ENCODE measurements at places on chromosomes 2 and 18. TPM values are rescaled to one million over a fixed set of nuclear protein-coding genes. Genes with fewer than 3 reads are reported as not detected.

DOK6 gene
- 20.2 TPM for polyA plus RNA-seq

UGT1A4 gene
- not detected for polyA plus RNA-seq

DNA sequence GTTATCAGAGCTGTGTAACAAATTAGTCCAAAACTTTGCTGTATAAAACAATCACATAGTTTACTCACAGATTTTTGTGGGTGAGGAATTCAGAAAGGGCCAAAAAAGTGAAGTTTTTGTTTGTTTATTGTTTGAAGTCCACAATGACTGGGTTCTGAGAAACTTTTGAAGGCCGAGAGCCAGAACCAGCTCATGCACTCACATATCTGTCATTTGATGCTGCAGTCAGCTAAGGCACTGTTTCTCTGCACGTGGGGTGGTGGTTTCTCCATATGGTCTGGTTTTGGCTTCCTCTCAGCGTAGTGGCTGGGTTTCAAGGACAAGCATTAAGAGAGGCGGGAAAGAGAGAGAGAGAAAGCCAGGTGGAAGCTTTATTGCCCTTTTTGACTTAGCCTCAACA is 131.8 kb downstream of the TWIST2 start:
- DNase-seq = no peak

DNA sequence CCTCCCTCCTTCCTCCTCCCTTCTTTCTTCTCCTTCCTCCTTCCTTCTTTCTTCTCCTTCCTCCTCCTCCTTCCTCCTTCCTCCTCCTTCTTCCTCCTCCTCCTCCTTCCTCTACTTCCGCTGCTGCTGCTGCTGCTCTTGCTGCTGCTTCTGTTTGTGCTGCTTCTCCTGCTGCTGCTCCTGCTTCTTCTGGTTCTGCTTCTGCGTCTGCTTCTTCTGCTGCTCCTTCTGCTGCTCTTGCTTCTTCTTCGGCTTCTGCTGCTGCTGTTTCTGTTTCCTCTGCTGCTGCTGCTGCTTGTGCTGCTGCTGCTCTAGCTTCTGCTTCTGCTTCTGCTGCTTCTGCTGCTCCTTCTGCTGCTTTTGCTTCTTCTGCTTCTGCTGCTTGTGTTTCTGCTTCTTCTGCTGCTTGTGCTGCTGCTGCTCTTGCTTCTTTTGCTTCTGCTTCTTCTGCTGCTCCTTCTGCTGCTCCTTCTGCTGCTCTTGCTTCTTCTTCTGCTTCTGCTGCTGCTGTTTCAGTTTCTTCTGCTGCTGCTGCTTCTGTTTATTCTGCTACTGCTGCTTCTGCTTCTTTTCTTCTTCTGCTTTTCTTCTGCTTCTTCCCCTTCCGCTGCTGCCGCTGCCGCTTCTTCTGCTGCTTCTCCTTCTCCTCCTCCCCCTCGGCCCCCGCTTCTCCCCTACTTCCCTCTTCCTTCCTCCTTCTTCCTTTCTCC is 8.6 kb downstream of the SNRNP27 start:
- no peak for DNase-seq

- DNase-seq = no peak
Observed at GRCh38 chr18:12770469-12771219, 67.8 kb downstream of the PSMG2 start.

DNA sequence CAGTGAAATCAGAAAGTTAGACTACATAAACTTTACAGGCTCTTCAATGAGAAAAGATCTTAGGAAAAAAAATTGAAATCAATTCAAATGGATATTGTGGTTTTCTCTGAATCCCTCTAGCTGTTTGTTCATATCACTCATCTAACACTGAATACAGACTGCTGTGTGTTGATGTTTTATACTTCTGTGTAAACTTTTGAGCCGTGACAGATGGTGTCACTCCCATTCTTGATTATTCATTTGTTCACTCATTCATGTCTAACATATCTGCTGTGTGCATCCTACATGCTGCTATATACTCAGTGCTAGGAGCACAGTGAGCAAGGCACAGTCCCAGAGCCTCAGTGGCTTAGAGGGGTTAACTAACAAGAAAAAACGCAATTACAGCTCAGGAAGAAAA is 12.6 kb downstream of the KLHL23 start:
- no peak for DNase-seq

LAMA1 gene
- polyA plus RNA-seq = 72.4 TPM

STEAP3 gene
- 1.8 TPM for polyA plus RNA-seq

DSG1 gene
- 0.11 TPM for polyA plus RNA-seq

OTOF gene
- 0.14 TPM for polyA plus RNA-seq

SCN3A gene
- 0.34 TPM for polyA plus RNA-seq

ANKRD29 gene
- polyA plus RNA-seq = 0.93 TPM

GRCh38 chr18:51028201-51028805 is 1.7 kb upstream of the SMAD4 start:
- DNase-seq = no peak

DNA sequence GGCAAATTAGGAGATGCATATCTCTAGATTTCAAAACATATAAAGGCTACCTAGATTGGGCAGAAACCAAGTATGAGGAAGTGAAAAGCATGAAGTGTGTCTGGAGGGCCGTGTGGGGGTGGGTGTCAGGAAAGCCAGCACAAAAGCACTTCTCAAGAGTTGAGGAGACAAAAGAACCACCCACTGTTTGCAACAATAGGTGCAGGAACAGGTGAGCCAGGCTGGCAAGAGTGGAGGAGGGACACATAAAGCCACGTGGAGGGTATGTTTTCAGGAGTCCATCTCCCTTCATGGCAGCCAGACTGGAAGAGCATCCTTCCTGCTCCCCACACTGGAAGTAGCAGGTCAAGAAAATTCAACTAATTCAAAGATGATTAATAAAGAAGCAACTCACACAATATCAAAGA is 96.4 kb downstream of the CERS6 start:
- no peak for DNase-seq

ECEL1 gene
- polyA plus RNA-seq = 8.6 TPM

GRCh38 chr2:120949027-120949956 is 213.6 kb downstream of the GLI2 start:
- no peak for DNase-seq

PHOSPHO2 gene
- 12.6 TPM for polyA plus RNA-seq

DNA sequence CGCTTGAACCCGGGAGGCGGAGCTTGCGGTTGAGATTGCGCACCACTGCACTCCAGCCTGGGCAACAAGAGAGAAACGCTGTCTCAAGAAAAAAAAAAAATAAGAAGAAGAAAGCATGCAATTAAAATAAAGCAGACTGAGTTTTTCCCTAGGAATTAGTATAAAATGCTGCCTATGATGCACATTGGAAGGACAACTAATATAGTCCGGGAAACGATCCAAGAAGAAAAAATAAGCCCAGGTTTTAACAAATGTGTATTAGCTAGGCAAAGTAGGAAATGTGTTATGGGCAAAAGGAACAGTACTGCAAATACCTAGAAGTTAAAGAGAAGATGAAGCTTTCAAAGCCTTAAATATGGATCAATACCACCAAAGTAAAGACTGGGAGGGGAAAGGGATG is 64.0 kb downstream of the SPIRE1 start:
- no peak for DNase-seq

- no peak for DNase-seq
Observed at GRCh38 chr2:44295633-44296359, 20.5 kb downstream of the SLC3A1 start.

CCL20 gene
- polyA plus RNA-seq = 0.36 TPM

GRCh38 chr2:120398996-120399888 is 53.3 kb downstream of the INHBB start:
- DNase-seq = no peak

UGT1A3 gene
- not detected for polyA plus RNA-seq

GRCh38 chr18:78309307-78309706 is 670.3 kb upstream of the SALL3 start:
- DNase-seq = no peak

- no peak for DNase-seq
Observed at GRCh38 chr2:27728081-27728858, 43.2 kb upstream of the MRPL33 start.

- no peak for DNase-seq
Observed at GRCh38 chr2:84959095-84959565, 11.8 kb upstream of the KCMF1 start.

GRCh38 chr2:238440331-238440730 is 13.6 kb downstream of the ASB1 start:
- no peak for DNase-seq

DNA sequence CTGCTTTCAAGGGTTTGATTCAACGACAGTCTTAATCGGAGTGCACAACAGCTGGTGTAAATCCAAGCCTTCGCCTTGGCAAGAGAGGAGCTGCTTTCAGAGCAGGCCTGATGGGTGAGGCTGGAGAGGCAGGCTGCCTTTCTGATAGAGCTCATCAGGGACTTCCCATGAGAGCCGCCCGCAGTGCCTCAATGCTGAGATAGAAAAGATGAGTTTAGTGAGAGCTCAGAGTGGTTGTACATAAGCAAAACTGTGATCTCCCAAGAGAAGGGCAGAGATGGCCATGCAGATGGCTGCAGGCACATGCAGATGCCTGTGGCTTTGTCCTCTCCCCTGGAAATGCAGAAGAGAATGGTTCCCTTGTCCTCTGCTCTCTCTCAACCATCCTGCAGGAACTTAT is 122.1 kb downstream of the ARL4C start:
- no peak for DNase-seq

- no peak for DNase-seq
Observed at GRCh38 chr2:167190053-167190452, 301.8 kb downstream of the XIRP2 start.

- DNase-seq = no peak
Observed at GRCh38 chr2:208040199-208041171, 15.2 kb upstream of the PLEKHM3 start.

DNA sequence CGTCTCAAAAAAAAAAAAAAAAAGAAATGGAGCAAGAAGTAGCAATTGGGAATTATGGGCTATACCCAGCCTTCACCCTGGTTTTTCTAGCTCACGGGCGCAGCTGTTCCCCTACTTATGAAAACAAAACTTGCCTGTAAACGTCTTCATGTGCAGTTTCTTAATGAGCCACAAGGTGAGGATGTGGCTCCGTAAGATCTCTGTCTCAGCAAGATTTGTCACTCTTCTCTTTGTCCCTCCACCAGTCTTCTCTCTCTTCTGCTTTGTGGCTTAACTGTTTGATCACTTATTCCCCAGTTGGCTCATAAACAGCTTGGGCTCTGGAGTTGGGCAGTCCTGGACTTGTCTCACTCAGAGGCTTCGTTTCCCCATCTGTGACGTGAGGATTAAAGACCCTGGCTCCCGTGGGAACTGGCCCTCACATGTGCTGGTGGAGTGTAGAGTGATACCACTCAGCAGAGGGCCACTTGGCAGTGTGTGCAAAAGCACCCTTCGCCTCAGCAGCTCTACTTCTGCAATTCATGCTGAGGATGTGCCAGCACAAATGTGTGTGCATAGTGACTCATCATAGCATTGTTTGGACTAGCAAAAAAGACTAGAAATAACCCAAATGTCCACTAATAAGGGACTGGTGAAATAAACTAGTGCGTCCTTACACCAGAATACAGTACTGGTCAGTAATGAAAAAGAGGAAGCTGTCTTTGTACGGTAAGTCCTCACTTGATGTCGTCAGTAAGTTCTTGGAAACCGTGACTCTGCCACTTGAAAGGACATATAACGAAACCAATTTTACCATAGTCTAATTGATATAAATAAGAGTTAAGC is 8.7 kb downstream of the CEP68 start:
- DNase-seq = no peak

MSTN gene
- polyA plus RNA-seq = 2.1 TPM

EFEMP1 gene
- polyA plus RNA-seq = 111 TPM

- no peak for DNase-seq
Observed at GRCh38 chr2:208657468-208657867, 250.9 kb downstream of the PTH2R start.

DPP10 gene
- 13.9 TPM for polyA plus RNA-seq

DNA sequence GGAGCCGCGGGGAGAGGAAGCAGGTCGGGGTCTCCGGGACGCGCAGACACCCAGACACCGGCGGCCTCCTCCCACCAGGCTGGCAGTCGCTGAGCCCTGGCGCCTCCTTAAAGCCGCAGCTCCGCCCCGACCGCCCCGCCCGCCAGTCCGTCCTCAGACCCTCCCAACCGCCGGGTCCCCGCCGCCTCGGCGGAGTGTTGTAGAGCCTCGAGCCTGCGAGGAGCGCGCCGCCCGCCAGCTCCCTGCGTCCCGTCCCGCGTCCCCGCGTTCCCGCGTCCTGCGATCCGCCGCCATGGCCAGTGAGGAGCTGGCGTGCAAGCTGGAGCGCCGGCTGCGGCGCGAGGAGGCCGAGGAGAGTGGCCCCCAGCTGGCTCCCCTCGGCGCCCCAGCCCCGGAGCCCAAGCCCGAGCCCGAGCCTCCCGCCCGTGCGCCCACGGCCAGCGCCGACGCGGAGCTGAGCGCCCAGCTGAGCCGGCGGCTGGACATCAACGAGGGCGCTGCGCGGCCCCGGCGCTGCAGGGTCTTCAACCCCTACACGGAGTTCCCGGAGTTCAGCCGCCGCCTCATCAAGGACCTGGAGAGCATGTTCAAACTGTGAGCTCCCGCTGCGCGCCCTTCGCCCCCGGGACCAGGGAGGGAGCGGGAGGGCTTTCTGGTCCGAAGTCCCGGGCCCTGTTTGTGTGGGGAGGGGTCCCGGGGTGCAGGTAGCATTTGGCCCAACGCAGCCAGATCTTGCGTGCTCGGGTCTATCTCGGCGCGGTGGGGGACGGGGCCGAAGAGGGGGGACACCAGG is at the start of gene EFHD1:
Gene EFHD1 (plus strand): TSS at position 192 of the 793 bp plus-strand sequence. CDS start 101 bp downstream, at position 293.
- peak; percentile 37 for DNase-seq

DNA sequence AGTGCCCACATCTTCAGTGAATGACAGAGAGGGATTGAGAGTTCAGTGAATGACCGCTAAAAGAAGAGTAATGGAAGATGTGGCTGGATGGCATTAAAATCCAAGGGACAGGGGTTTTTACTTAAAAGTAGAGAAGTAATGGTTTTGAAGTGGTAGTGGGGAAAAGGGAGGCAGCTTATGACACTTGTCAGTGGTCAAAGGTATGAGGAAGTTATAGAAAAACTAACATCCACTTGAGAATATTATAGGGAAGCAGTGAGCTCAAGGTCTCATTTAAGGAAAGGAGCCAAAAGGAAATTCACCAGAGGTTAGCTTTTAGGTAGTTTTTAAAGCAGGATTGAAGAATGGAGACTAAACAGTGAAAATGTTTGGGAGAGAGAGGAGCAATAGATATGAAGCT is 24.3 kb downstream of the CDK15 start:
- DNase-seq = no peak

DNA sequence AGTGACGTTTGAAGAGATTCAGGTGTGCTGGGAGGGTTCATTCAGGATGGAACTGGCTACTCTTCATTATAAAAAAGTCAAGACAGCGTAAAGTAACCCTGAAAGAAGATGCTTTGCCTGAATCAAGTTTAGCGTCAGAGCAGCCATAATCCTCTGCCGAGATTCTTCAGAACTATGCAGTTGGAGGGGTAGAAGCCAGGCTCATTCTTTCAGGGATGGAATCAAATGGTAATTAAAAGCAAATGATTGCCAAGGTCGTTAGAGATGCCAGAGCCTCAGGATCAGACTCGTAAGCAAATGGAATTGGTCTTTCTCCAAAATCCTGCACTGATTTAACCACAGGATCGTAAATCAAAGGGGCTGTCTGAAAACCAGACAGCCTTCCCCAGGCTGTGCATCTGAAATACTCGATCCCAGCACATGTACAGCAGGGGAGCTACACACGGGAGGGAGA is 21.9 kb downstream of the APCDD1 start:
- no peak for DNase-seq

GRCh38 chr2:860259-860855 is 90.3 kb upstream of the SNTG2 start:
- DNase-seq = no peak
